ENCODE measurements at places on chromosomes 13 and 19.

DNA sequence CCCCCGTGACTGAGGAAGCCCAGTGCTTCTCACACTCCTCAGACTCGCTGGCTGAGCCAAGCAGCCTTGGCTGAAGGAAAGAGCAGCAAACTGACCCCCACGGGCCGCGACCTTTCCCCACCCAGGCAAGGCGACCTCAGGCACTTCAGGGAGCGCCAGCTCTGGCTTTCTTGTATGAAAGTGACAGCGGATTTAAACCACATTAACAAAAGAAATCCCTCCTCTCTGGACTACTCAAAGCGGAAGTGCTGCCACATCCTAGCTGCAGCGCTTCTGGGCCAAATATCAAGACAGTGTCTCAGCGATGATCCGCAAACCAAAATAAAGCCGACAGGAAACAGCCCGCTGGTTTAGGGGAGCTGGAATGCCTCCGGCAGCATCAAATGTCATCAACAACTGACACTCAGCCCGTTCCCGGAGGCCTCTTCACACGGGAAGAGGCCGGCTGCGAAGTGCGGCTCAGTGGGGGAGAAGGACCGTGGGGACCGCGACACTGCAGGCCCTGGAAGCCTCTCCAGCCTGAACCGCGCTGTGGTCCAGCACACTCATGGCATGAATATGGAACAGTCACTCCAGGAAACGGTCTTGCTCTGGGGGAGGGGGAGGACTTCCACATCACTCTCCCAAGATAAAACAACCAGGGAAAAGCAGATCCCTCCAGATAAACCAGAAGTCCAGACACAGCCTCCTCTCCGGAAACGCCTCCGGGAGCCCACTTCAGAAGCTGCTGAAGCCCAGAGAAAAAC, 1.4 kb downstream of the RASA3 start:
- DNase-seq: peak; percentile 85

DNA sequence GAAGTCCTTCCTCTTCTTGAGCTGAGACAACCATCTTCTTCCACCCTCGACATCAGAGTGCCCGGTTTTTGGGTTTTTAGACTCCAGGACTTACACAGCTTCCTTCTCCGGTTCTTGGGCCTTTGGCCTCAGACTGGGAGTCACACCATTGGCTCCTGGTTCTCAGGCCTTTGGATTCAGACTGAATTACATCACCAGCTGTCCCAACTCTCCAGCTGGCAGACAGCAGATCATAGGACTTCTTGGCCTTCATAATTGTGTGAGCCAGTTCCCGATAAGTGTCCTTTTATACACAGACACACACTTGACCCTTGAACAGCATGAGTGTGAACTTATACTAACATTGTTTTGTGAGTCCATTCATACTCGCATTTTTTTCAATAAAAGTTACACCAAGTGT, 166.0 kb upstream of the UBL3 start:
- DNase-seq: no peak

DNA sequence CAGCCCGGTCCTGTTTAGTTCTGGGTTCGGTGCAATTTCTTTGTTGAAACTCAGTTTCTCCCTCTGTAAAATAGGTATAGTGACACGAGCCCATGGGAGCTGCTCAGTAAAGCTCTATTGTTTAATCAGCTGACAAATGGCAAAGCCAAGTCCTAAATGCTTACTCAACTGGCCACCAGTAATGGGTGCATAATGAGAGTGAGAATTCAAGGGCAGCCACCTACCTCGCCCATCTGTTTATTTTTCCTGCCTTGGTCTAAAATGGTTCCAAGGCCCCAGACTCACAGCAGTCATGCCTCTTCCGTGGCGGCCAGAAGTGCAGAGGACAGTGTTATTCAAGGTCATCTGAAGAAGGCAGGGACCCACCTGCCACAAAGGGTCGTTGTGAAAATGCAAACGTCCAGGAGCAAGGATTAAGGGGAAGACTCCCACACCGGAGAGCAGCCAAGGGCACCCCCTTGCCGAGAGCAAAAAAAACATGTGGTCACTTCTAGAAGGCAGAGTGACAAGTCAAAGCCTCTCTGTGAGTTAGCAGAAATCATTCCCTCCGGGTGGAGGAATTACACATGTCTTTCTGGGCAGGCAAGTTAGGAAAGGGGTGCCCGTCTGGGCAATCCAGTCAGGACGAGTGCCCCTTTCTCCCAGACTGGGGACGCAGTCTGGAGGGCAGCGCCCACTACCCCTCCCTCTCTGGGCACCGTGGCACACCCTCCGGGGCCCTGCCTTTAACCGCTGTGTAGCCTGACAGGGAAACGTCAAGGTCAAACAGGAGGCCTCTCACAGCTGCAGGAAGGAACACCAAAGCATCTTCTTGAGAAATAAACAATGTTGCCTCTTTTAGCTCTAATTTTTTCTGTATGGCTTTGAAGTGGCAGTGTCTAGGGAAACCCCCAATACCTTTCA, 186.2 kb downstream of the FOXO1 start:
- no peak for DNase-seq

DNA sequence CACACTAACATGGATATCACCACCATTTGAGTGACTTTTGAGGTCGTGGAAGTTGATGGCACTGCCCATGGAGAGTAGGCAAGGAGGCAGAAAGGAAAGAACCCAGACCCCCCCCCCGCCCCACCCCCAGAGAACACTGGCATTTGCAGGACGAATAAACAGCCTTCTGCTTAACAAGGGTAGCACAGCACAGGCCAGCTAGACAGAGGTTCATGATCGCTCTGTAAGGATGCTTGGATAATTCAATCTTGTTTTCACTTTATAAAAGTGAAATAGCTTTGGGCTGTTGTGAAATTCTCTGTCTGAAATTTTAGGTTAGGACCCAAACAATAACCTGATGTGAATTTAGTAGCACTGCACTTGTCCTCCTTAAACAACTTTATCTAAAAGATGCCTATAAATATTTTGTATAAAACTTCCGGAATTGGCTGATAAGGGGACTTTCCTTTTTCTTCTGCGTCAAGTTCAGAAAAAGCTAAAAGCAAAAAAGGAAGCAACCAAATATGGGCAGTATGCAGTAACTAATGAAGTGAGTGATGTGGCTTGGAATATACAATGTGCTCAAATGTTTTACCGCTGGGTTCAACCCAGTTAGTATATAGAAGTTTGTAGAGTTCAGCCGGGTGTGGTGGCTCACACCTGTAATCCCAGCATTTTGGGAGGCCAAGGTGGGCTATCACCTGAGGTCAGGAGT, 163.7 kb downstream of the SHISA2 start:
- no peak for DNase-seq

DNA sequence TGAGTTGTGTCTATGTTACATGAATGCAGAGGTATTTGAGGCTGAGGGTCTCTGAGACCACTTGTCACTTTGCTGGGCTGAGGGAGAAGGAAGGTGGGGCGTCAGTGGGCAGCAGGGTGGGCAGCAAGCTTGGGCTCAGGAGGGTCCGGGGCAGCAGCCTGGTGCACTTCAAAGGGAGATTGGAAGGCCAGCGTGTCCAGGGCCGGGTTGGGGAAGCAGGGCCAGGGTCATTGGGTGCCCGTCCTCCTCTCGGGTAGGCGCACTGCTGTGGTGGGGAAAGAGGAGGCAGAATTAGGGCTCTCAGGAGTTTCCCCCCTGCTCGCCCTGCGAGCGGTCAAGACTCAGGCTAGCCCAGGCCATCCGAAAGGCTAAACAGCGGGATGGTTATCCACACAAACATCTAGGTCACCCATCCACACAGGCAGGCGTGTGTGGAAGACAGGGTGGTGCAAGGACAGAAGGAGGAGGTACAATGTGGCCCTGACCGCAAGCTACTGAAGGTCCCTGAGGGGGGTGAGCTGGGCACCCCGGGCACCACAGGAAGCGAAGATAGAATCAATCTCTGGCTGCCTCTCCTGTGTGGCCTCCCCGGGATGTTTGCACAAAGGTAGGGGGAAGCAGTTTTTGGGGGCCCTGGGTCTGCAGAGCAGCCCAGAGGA, 37.7 kb downstream of the MYO9B start:
- DNase-seq: no peak

DNA sequence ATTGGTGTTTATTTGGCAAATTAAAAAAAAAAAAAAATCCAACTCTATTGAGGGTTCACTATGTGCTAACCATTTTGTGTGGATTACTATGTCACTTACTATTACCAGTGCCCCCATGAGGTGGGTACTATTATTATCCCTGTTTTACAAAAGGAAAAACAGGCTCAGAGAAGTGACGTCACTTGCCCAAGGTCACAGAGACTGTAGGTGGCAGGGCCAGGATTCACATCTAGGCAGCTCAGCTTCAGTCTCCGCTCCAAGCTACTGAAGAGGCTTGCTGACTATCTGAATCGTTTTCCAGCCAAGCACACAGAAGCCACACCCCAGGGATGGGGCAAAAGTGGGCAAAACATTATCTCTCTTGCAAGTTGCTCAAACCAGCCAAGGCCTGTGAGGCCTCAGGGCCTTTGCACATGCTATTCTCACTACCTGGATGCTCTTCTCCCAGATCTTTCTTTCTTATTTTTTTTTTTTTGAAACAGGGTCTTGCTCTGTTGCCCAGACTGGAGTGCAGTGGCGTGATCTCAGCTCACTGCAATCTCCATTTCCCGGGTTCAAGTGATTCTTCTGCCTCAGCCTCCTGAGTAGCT, 4.8 kb upstream of the ANGPTL8 start:
- DNase-seq: no peak

DNA sequence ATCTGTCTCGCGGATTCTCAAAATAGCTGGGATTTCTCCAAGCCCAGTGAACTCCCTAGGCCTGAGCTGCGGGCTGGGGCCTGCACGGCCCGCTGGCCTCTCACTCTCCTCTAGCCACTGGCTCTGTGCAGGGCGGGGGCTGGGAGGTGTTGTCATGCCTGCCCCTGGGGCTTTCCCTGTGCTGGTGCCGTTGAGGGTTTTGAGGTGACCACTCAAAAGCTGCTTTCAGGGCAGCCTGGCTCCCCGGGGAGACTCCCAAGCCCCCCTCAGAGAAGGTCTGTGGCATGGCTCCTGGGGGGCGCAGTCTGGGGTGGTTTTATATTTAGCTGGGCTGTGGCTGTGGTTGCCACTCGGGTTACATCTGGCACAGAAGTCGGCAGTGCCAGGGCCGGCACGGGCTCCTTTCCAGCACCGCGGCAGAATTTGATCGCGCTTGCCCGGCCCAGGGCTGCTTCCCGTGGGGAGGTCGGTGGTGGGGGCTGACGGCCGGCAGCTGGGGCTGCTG, 10.0 kb downstream of the NDUFB7 start:
- DNase-seq: no peak

GRCh38 chr19:10760273-10760944, 42.5 kb downstream of the DNM2 start:
- DNase-seq: no peak

- DNase-seq: no peak
Observed at GRCh38 chr19:30739394-30739793, 367.2 kb downstream of the ZNF536 start.

GRCh38 chr19:44927746-44928145, 13.3 kb downstream of the APOC1 start:
- DNase-seq: no peak

DNA sequence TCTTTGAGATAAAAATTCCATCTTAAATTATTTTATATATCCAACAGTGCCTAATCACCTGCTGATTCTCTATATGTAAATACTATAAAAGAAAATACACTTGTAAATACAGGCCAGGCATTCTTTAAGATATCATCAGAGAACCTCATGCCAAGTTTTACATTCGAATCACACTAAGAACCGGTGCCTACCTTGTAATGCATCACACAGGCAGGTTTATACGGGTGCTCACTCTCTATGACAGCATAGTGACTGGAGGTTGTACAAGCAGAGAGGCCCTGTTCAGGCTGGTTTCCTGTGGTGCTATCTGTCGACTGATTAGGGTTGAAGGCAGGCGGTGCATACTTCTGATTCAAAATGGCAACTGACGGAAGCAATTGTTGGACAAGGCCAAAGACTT, 141.3 kb upstream of the FBXL3 start:
- no peak for DNase-seq
